ENCODE measurements at places on chromosomes 16 and 17.

GRCh38 chr16:2223942-2224486, 623 bp downstream of the E4F1 start:
- H3K27me3 ChIP-seq, result no peaks in the 10 kb centered on the region
- peaks cover 21% of the 10 kb centered on the region for H3K36me3 ChIP-seq
- peaks cover 42% of the 10 kb centered on the region for H3K4me1 ChIP-seq
- peak overlapping the region; percentile 87 for H3K27ac ChIP-seq
- no peak for DNase-seq

- H3K27ac ChIP-seq, result no peak overlapping the region
- no peak overlapping the region for H3K4me3 ChIP-seq
- H3K36me3 ChIP-seq, result no peaks in the 10 kb centered on the region
- peaks cover 68% of the 10 kb centered on the region for H3K27me3 ChIP-seq
These were observed 129.9 kb downstream of the MGAT5B start for GRCh38 chr17:76997981-76998531.

- H3K27ac ChIP-seq, result no peak overlapping the region
- no peaks in the 10 kb centered on the region for H3K4me1 ChIP-seq
- H3K36me3 ChIP-seq, result no peaks in the 10 kb centered on the region
- no peak overlapping the region for H3K4me3 ChIP-seq
These were observed 6.4 kb downstream of the DRC7 start for GRCh38 chr16:57700781-57701551.

DNA sequence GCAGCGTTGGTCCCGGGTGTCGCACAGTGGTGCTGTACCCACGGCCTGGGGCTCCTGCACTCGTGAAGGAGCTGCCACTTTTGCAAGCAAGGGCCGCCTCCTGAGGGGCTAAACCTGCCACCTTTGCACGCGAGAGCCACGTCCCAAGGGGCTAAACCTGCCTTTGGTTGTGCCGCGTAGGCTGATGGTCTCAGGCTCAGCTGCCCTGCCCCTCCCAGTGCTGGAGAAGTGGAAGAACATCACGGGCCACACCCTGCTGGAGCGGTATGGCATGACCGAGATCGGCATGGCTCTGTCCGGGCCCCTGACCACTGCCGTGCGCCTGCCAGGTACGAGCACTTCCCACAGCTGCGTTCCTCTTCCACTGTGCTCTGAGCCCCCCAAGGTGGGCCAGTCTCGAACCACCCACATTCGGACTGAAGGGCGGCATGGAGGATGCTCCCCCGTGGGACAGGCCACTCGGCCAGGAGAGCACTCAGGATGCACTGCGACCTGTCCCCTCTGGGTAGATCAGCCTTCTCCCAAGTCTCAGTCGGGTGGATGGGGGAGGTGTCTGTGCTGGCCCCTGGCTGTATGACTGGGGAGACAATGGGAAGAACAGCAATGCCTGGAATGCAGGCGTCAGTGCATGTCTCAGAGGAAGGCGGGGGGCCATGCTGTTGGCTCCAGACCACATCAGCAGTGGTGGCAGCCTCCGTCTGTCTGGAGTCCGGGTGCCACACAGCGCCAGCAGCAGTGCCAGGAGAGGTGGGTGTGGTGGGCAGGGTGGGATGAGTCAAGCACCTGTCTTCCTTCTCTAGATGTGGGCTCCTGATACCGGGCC, 20.7 kb downstream of the ACSF3 start:
- peak overlapping the region; percentile 19 for H3K27ac ChIP-seq
- H3K36me3 ChIP-seq, result peaks cover 75% of the 10 kb centered on the region
- peaks cover 3% of the 10 kb centered on the region for H3K4me1 ChIP-seq
- no peaks in the 10 kb centered on the region for H3K27me3 ChIP-seq
- peak overlapping the region; percentile 23 for H3K4me3 ChIP-seq

DNA sequence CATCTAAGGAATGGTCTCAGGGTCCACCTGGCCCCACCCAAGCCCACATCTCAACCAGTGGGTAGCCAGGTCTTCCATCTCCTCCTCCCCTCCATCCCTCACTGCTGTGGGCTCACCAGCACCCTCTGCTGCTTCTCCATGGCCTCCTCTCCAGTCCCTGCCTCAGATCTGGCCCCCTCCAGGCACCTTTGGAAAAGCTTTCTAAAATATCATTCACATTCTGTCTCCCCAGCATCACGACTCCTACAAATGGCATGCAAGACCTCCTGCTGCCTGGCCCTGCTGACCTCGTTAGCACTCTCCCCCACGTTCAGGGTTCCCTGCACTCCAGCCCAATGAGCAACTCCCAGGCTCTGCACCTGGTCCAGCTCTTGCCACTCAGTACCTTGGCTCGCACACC, 13.7 kb downstream of the GLP2R start:
- peaks cover 46% of the 10 kb centered on the region for H3K4me1 ChIP-seq
- H3K36me3 ChIP-seq, result no peaks in the 10 kb centered on the region
- H3K27ac ChIP-seq, result no peak overlapping the region
- no peak for DNase-seq
- no peaks in the 10 kb centered on the region for H3K27me3 ChIP-seq

DNA sequence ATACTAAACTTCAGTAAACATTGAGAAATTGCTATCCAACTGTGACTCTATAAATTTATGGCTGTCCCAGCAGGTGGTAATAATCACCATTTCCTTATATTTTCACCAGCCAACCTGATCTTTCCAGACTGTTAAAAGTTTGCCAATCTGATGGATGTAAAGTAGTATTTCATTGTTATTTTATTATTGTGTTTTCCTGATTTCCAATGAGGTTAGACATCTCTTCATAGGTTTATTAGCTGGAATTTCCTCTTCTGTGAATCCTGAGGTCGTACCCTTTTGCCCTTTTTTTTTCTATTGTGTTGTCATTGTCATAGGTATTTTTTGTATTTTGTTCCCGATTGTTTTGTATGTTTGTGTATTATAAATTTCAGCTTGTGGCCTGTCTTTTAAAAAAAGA, 31.7 kb downstream of the BMERB1 start:
- H3K36me3 ChIP-seq, result no peaks in the 10 kb centered on the region
- H3K4me1 ChIP-seq, result no peaks in the 10 kb centered on the region
- no peak overlapping the region for H3K27ac ChIP-seq

GRCh38 chr17:49494399-49494985, 601 bp upstream of the NGFR start:
- peak overlapping the region; percentile 69 for H3K4me3 ChIP-seq
- peaks cover 91% of the 10 kb centered on the region for H3K27me3 ChIP-seq
- no peak for DNase-seq
- H3K36me3 ChIP-seq, result no peaks in the 10 kb centered on the region
- peak overlapping the region; percentile 48 for H3K27ac ChIP-seq

GRCh38 chr16:66486199-66486772, 59.2 kb downstream of the BEAN1 start:
- H3K27me3 ChIP-seq, result no peaks in the 10 kb centered on the region
- peak overlapping the region; percentile 62 for H3K27ac ChIP-seq
- H3K36me3 ChIP-seq, result no peaks in the 10 kb centered on the region
- H3K4me3 ChIP-seq, result no peak overlapping the region
- H3K4me1 ChIP-seq, result peaks cover 17% of the 10 kb centered on the region

GRCh38 chr17:20307326-20307910, 159.9 kb downstream of the LGALS9B start:
- no peaks in the 10 kb centered on the region for H3K27me3 ChIP-seq
- H3K4me3 ChIP-seq, result no peak overlapping the region
- no peak overlapping the region for H3K27ac ChIP-seq
- peaks cover 23% of the 10 kb centered on the region for H3K36me3 ChIP-seq

DNA sequence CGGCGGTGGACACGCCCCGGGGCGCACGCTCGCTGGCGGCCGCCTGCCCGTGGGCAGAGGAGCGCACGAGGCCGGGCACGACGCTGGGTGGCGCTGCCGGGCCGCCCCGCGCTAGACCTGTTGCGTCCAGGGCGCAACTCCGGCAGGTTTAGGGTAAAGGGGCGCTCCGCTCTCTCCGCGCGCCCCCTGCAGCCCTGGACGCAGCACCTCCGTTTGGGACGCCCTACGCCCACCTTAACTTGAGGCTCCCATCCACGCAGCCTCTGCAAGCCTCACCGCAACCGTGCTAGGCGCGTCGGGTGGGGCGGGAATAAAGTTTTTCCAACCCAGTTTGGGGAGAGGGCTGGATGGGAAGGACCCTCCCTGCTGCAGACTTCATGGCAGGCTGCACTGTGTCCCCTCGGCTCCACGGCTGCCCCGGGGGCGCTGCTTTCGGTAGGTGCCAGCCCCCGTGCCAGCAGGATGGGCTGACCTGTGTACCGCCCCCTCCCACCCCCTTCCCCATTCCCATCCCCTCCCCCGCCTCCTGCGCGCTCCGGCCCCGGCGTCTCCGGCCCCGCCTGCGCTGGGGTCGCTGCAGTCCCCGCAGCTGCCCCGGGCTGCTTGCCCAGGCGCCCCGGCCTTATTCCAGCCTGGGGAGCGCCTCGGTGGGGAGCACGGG, at the start of gene SYT17:
TSS of gene SYT17 (plus strand) at position 531 of the 661 bp plus-strand sequence. CDS start 407 bp downstream, outside the sequence.
- peak within 1 kb of the TSS; percentile 48 for H3K27ac ChIP-seq
- H3K36me3 ChIP-seq, result no peaks in the 10 kb centered on the region
- peaks cover 19% of the 10 kb centered on the region for H3K4me1 ChIP-seq
- DNase-seq, result peak; percentile 67
- peaks cover 49% of the 10 kb centered on the region for H3K27me3 ChIP-seq
- H3K4me3 ChIP-seq, result peak within 1 kb of the TSS; percentile 72

DNA sequence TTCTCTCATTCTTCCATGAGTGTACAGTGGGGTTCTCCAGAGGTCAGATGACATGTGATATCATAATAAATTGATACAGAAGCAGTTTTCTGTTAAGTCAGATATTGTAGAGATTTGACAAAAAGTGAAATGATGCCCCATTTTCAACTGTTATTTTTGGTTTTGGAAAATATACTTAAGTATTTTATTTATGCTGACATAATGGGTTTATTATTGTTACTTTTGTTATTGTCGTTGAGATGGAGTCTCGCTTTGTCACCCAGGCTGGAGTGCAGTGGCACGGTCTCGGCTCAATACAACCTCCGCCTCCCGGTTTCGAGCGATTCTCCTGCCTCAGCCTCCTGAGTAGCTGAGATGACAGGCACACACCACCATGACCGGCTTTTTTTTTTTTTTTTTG, 94.4 kb downstream of the DNAH9 start:
- H3K4me1 ChIP-seq, result no peaks in the 10 kb centered on the region
- DNase-seq, result no peak
- no peak overlapping the region for H3K27ac ChIP-seq
- H3K36me3 ChIP-seq, result no peaks in the 10 kb centered on the region
- H3K27me3 ChIP-seq, result no peaks in the 10 kb centered on the region

DNA sequence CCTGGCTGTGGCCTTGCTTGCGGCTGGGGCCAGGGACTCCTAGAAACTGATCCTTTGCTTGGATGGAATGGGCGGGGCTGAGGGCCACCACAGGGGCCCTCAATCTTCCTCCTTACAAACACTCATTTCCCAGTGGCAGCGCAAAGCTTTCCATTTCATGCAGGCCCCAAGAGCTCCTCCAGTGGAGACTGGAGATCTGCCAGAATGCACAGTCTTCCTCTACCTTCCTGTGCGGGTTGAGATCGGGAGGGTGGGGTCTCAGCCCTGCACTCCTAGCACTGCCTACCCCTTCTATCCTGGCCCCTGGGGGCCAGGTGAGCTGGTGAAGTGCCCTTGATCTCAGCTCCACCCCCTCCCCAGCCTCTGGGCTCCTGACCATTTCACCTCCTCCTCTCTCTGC, 1.7 kb downstream of the NRN1L start:
- H3K27ac ChIP-seq, result no peak overlapping the region
- no peaks in the 10 kb centered on the region for H3K27me3 ChIP-seq

DNA sequence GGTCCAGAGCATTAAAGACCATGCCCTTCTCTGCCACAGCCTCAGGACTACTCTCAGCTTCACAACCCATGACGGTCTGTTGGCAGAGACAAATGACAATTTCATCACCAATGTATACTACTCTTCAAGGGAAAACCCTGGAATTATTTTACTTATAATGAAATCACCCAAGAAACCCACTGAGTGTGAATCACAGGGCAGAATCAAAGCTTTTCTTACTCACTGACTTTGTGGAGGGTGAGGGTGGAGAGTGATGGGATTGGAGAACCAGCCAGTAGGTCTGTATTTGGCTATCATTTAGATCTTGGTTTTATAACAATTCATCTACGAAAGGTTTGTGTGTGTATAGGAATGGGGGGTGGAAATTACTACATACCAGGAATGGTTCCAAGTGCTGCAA, 442.6 kb downstream of the SHISA9 start:
- no peaks in the 10 kb centered on the region for H3K36me3 ChIP-seq
- DNase-seq, result no peak
- H3K27me3 ChIP-seq, result peaks cover 10% of the 10 kb centered on the region
- no peak overlapping the region for H3K27ac ChIP-seq
- H3K4me1 ChIP-seq, result no peaks in the 10 kb centered on the region

DNA sequence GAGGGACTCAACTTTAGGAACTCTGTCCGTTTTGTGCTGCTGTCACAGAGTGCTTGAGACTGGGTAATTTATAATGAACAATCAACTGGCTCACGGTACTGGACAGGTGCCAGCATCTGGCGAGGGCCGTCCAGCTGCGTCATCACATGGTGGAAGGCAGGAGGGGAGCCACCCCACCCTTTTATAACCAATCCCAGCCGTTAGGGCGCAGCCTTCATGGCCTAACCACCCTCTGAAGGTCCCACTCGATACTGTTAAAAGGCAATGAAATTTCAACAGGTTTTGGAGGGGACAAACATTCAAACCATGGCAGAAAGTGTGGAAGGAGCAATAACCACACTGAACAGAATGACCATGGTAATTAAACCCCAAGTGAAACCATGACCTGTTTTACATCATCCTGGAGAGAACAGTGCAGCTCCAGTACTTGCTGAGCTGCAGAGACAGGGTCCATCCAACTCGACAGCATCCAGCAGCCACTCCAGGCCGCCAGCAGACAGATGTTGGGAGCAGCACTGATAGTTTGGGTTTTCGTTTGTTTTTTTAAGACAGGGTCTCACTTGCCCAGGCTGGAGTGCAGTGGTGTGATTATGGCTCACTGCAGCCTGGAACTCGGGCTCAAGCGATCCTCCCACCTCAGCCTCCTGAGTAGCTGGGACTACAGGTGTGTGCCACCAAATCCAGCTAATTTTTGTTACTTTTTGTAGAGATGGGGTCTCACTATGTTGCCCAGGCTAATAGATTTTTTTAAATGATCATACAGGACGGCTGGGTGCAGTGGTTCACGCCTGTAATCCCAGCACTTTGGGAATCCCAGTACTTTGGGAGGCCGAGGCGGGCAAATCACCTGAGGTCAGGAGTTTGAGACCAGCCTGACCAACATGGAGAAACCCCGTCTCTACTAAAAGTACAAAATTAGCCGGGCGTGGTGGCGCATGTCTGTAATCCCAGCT, 11.0 kb downstream of the CHMP6 start:
- DNase-seq, result peak; percentile 63
- peaks cover 25% of the 10 kb centered on the region for H3K36me3 ChIP-seq
- no peak overlapping the region for H3K27ac ChIP-seq

Measured in left ventricle myocardium inferior (tissue), 1 donor.